ENCODE measurements at places on chromosomes 12 and 14.

DNA sequence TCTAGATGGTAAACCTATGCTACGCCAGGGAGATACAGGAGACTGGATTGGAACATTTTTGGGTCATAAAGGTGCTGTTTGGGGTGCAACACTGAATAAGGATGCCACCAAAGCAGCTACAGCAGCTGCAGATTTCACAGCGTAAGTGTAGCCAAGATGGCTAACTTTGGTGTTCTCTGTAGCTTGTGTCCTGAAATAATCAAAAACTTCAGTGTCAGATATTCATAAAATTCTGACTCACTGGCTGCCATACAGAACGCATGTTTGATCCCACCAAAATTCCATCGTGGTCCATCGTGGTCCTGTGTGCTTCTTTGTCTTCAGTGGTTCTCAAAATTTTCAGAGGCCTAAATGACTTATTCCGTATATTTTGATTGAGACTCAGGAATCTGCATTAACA is 1.3 kb downstream of the STRAP start:
- no peak for DNase-seq

DNA sequence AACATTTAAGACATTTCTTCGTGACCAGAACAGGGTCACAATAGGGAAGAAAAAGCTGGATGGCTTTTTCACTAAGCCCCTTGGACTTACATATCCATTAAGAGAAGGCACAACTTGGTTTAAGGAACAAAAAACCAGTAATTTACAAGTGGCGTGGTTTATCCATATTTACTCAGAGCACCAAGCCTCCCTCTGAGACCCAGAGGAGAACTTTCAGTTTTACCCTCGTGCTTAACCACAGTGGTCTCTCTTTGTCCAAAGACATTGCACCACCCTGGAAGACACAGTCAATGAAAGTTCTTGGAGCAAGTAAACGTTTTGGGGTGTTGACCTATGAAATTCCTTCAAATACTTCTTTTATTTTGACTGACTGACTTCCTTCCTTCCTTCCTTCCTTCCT is 52.5 kb downstream of the SSPN start:
- DNase-seq, result no peak

DNA sequence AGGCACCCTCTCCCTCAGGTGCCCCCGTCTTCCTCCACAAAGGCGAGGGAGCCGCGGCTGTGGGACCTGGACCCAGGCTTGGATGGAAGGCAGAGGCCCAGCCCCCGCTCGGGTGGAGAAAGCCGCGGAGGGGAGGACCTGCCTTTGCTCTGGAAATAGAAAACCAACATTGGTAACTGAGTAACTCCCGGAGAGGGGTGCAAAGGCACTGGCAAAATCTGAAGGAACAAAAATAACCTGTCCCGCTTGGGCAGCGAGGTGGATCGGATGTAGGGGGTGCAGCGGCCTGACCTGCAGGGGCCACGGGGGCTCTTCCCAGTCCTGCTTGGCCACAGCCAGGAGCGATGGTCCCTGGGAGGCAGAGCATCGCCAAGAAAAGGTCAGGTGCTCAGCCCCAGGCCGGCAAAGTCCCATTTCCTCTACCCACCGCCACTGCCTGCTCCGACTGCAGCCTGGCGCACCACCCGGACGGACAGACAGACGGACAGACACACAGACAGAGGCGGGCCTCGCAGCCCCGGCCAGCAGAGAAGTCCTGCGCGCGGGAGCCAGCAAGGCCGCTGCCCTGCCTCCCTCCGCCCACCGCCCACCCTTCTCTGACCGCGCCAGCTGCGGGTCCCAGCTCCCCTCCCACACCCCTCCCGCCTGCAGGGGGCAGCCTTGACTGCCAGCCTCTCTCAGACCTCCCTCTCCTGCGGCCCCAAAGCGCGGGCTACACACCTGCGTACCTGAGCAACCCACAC is 21.4 kb upstream of the TMEM106C start:
- peak; percentile 58 for DNase-seq

DNA sequence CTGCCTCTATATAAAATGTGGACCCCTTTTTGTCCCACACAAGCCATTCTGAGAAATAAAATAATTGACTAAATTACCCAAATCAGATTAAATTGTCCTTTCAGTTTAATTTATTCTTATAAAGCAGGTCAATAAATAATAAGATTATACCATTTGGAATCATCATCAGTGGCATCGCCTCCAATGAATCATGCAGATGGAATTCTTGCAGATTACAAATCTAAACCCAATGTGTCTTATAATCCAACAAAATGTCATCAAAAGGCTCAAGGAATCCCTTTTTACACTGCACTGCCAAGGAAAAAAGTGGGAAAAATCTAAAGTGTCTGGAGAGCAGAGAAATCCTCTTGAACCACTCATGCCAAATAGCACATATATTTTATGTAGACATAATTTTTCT is 138.2 kb upstream of the TSPAN8 start:
- no peak for DNase-seq

DNA sequence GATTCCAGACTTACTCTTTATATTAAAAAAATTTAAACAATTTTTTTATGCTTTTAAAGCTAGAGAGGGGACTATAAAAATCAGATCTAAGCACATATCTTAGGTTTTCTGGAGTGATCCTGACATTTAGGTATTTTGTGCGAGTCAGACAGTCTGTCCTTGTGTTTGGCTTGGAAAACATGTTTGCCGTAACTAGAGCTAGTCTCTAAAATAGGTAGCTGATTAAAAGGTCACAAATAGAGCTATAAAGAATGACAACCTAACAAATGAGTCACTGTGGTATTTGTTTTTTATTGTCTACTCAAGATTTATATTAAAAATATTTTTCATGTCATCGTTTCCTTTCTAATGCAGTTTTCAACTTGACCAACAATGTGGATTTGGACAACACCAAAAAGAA is 73.4 kb downstream of the MNAT1 start:
- DNase-seq, result no peak

- DNase-seq, result no peak
Observed at GRCh38 chr14:24576182-24576581, at the start of gene CTSG. CTSG (minus strand) TSS chr14:24576250; CDS start chr14:24576223, 27 bp downstream.

DNA sequence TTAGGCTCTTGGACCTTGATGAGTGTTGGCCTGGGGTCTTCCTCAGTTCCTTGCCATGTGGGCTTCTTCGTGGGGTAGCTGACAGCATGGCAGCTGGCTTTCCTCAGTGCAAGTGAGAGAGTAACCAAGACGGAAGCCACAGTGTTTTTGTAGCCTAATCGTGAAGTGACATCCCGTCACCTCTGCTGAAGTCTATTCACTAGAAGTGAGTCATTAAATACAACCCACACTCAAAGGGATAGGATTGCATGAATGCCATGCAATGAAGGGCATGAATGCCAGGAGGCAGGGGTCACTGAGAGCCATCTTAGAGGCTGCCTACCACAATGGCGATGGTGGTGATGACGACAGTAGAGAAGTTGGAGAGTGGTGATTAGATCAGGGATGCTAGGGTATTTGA is 13.5 kb upstream of the ASIC1 start:
- no peak for DNase-seq

DNA sequence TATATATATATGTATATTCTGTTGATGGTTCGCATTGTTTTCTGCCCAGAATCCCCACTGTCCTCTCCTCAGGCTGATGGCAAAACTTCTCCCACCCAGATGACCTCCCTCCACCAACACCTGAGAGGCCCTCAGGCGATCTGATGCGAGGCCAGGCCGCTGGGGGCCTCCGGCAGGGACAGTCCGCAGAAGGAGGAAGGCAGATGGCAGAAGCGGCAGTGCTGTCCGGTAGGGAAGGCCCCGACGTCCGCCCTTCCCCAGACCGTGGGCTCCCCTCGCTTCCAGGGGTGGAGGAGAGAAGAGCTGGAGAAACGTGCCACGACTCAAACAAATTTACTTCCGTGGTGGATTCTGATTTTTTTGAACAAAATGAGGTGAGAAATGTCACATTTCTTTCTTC is 178.3 kb upstream of the RGS6 start:
- no peak for DNase-seq

DNA sequence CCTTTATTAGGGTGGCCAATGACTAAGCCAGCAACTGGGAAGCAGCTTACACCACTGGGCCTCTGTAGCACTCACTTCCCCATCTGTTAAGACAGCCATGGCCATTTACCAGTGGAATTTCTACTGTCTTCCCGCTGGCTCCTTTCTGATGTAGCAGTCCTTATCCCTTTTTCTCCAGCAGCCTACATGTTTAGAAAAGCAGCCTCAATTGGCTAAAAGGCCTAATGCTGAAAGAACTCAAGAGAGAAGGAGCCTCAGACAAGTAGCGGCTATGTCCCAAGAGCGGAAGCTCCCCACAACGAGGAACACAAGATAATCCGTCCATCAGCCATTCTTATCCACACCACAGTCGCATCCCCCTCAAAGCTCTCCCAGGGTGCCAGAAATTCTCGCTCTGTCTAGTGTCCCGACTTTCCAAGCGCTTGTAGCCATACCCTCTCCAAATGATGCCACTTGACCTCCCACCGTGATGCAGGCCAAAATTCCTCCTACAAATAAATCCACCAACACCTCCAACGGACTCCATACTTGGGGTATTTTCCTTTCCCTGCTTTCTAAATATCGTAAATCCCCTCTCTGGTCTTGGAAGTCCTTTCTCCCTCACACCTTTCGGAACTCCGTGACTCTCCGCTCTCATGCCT is 624 bp downstream of the M6PR start:
- peak; percentile 37 for DNase-seq

- DNase-seq, result peak; percentile 69
Observed at GRCh38 chr14:69005432-69006148, 26.5 kb upstream of the ACTN1 start.

- no peak for DNase-seq
Observed at GRCh38 chr12:7444076-7444475, at the start of gene CD163L1. CD163L1 (minus strand) TSS chr12:7444153; CDS start chr12:7444127, 26 bp downstream.

GRCh38 chr12:32005496-32006125 is 46.4 kb downstream of the RESF1 start:
- no peak for DNase-seq

- DNase-seq, result no peak
Observed at GRCh38 chr12:32031109-32031508, 71.9 kb downstream of the RESF1 start.

- DNase-seq, result no peak
Observed at GRCh38 chr12:109710205-109710746, 3.3 kb upstream of the FAM222A start.

- DNase-seq, result no peak
Observed at GRCh38 chr12:53539526-53539925, 32.2 kb upstream of the NPFF start.

DNA sequence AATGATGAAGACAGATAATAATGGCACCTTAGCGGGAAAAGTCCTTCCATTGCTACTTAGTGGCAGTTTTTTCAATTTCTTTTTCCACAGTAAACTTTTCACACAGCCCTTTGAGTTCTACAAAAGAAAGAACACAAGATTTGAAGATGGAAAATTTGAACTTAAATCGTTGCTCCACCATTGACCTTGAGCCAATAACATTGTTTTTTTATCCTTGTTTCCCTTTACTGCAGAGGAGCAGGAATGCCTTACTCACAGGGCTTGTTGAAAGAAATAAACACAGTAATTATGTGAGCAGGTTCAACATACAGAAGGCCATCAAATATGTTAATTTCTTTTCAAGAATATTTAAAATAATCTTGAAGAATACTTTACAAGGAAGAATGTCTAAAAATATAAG is 181.5 kb upstream of the KRR1 start:
- no peak for DNase-seq

- DNase-seq, result no peak
Observed at GRCh38 chr12:76176940-76177339, 92.5 kb upstream of the NAP1L1 start.

- no peak for DNase-seq
Observed at GRCh38 chr14:30854492-30854891, 19.9 kb upstream of the COCH start.

- DNase-seq, result no peak
Observed at GRCh38 chr12:26732005-26732908, 100.7 kb downstream of the ITPR2 start.

- no peak for DNase-seq
Observed at GRCh38 chr14:97215263-97215969, 418.2 kb downstream of the VRK1 start.

- DNase-seq, result no peak
Observed at GRCh38 chr12:7175493-7175892, 14.0 kb upstream of the PEX5 start.

DNA sequence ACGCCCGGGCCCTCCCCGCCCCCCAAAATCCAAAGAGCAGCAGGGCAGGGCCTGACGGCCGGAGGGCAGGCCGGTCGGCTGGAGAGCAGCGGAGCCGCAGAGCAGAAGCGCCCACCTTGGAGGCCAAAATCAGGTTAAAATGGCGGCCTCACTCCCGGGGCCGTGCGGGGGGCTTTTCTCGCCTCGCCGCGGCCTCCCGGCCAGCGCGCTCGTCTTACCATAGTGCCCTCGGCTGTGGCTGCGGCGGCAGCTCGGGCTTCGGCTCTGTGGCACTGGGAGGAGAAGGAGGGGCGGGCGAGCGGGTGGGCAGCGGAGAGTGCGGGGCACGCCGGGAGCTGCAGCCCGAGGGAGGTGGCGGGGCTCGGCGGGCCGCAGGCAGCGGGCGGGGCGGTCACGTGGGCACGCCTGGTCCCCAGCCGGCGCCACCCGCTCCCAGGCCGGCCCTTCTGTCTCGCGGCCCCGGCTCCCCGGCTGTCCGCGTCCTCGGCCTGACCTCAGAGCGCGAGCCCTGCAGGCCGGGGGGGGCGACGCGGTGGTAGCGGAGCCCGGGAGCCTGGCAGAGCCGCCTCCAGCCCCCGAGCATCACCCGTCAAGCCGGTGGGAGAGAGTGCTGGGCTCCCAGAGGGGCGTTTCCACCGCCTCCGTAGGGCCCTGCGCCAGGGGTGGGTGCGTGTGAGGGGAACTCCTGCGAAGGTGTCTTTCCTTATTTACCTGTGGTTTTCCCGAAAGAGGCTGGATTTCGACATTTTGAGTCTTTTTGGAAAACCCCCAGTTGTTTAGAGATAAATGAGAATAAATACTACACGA is at the start of gene CFL2:
Gene CFL2 (minus strand): TSS at position 274 of the 807 bp plus-strand sequence. CDS start 53 bp downstream, at position 221.
- DNase-seq, result peak; percentile 90

GRCh38 chr12:50317203-50317602 is 33.9 kb upstream of the LIMA1 start:
- no peak for DNase-seq

GRCh38 chr14:73280903-73281302 is 43.6 kb downstream of the PAPLN start:
- DNase-seq, result no peak

- no peak for DNase-seq
Observed at GRCh38 chr14:72692696-72693095, 201.2 kb downstream of the DPF3 start.

Data from right hindlimb (tissue), 1 donor.